ENCODE measurements at places on chromosomes 2 and 18. TPM values are rescaled to one million over a fixed set of nuclear protein-coding genes. Genes with fewer than 3 reads are reported as not detected.

DNA sequence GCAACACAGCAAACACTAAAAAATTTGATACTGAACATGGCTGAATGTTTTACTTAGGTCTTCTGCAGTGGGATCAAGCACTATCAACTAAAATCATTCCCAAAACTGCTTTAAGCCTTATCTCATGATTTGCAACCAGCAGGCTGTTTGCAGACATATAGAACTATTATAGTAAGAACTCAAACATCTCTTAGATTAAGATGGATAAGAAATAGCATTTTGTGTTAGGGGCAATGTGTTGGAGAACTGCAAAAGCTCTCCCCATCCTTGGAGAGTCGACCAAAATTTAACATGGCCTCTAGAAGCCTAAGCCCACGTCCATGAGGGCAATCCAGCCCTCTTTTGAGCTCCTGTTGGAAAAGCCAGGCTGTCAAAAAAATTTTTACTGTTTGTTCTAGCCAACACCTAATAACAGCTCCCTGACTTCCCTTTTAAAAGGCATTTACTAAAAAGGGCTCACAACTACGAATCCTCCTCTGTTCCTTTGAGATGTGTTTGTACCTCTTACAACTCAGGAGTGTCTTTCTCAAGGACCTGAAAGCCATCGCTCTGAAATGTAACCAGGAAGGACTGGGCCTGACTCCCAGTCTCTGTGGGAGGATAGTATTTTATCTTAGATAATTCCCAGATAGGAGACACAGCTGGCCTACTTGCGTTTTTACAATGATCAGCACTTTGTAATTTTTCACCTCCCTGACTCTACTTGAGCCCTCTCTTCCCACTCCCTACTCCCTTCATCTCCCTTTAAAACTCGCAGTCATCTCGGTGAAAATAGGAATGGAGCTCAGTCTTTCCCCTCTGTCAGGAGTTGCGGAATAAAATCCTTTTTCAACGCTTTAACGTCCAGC is 1.4 kb downstream of the KRCC1 start:
- no peak for DNase-seq

GRCh38 chr2:109264595-109265328 is 135.8 kb downstream of the SH3RF3 start:
- DNase-seq = no peak

Gene RGPD4
- total RNA-seq = not detected

Gene SERPINB12
- not detected for total RNA-seq

Gene MYCN
- 39.5 TPM for total RNA-seq

Gene SOX11
- 146 TPM for total RNA-seq

Data from cerebellum (tissue), 4 donors.